SK-N-SH treated with all-trans-retinoic acid at 6 μM for 48 hours (cell line): ENCODE measurements at places on chromosomes 11 and 22.

- ATAC-seq = no peak
Observed at GRCh38 chr11:79047321-79047720, 393.5 kb downstream of the TENM4 start.

- no peak for ATAC-seq
Observed at GRCh38 chr11:121898903-121899302, 217.1 kb downstream of the BLID start.

DNA sequence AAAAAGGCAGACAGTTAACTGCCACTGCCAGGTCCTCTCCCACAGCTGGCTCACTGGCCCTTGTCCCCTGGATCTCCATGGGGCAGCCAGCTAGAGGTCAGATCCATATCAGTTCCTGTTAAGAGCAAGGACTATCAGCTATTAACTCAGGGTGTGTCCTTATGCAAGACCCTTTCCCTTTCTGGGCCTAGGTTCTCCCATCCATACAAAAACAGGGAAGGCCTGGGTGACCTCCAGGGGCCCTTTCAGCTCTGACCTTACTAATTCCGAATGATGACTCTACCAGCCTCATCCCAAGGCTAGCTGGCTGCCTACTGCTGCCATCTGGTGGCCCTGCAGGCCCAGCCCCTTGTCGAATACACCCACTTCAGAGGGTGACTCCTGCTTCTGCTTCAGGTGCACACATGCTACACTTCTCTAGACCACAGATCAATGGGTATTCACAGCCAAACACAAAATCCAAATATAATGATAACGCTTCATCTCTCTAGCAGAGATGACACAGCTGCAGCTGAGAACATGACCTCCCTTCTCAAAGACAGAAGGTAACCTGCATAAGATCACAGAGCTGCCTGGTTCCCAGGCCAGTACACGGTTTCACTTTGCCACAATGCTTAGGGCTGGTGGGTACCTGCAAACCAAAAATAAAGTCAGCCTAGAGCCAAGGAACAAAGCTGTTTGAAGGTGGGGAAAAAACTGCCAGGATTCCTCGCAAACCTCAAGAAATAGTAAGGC is 34.1 kb downstream of the SERGEF start:
- peak; percentile 98 for ATAC-seq

DNA sequence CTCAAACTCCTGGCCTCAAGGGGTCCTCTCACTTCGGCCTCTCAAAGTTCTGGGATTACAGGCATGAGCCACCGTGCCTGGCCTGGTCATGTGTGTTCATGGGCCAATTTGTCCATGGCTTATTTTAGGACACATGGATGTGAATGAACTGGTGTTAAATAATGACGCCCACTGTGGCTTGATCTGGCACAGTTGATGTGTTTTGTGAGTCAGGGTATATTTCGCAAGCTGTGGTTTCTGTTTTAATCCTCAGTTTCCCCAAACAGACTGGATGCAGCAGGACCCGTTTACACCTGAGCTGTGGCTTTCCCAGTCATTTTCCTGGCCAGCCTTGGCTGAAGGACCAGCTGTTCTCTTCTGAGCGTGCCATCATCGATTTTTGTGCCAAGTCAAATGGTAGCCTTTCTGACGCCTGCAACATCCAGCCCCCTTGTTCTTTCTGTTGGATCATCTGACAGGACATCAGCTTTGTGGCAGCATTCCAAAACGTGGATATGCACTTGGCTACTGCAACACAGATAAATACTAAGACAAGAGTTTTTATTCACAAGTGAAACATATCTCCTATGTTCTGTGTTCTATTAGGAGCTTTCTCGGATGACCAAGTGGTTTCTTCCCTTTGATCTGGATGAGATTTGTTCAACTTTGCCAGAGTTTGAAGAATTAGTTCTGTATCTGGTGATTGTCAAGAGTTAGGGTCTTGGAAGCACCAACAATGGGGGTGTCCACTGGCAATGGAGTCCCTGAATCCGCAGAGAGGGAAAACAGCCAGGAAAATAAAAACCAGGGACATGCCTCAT is 40.0 kb upstream of the SEPTIN5 start:
- ATAC-seq = no peak

DNA sequence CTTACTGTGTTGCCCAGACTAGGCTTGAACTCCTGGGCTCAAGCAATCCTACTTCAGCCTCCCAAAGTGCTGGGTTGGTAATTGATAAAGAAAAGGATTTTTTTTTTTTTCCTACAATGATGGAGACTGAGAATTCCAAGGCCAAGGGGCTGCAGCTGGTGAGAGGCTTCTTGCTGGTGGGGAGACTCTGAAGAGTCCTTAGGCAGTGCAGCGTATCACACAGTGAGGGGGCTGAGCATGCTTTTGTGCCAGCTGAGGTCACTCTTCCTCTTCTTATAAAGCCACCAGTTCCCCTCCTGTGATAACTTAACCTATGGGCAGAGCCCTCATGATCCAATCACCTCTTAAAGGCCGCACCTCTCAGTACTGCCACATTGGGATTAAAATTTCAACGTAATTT is 28.2 kb upstream of the CCDC81 start:
- ATAC-seq = no peak

- no peak for ATAC-seq
Observed at GRCh38 chr22:32127904-32128303, 31.2 kb downstream of the C22orf42 start.

- ATAC-seq = no peak
Observed at GRCh38 chr11:71472357-71472885, 19.4 kb downstream of the NADSYN1 start.

DNA sequence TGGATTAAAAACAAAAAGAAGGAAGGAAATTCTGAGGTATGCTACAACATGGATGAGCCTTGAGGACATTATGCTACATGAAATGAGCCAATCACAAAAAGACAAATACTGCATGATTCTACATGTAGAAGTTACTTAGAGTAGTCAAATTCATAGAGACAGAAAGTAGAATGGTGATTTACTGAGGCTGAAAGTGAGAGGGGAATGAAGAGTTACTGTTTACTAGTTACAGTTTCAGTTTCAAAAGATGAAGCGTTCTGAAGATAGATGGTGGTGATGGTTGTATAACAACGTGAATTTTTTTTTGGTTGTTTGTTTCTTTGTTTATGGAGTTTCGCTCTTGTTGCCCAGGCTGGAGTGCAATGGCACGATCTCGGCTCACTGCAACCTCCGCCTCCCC is 9.5 kb downstream of the OR5P2 start:
- no peak for ATAC-seq

GRCh38 chr11:35363854-35364780 is 55.2 kb downstream of the SLC1A2 start:
- ATAC-seq = peak; percentile 87
